ENCODE measurements at places on chromosomes 16 and 17.

GRCh38 chr17:44788139-44788538 lies 29.4 kb downstream of the ADAM11 start:
- DNase-seq = no peak

- DNase-seq = no peak
Observed at GRCh38 chr17:4678448-4679026, 25.4 kb downstream of the PELP1 start.

DNA sequence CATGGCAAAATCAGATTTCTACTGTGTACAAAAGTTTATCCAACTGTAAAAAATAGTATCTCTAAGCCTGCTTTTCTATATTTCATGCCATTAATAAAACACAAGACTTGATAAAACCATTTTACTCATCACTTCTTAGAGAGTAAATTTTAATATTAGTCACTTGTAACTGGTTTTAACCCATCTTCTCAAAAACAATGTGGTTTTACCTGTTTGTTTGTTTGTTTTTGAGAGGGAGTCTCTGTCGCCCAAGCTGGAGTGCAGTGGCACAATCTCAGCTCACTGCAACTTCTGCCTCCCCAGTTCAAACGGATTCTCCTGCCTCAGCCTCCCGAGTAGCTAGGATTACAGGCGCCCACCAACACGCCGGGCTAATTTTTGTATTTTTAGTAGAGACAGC lies 32.1 kb downstream of the UBE2G1 start:
- DNase-seq = no peak

DNA sequence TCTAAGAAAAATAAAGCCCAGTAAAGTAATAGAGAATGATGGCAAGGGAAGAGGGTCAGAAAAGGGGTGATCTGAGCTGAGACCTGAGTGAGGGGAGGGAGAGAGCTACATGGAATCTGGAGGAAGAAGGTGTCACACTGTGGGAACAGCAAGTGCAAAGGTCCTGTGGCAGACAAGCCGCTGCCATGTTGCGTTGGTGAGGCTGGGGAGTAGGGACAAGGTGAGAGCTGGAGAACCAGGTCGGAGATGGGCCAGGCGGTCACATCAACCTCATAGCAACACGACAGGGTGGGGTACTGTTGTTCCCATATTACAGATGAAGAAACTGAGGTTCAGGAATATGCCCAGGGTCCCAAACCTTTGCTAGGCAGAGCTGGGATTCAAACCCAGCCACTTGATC lies 16.6 kb upstream of the CALB2 start:
- DNase-seq = no peak

GRCh38 chr17:36008998-36009665 lies 7.8 kb upstream of the CCL15 start:
- DNase-seq = peak; percentile 48

- no peak for DNase-seq
Observed at GRCh38 chr17:76537578-76538280, at the start of gene CYGB. Gene CYGB (minus strand): TSS chr17:76537709. CDS start chr17:76537542, 167 bp downstream.

DNA sequence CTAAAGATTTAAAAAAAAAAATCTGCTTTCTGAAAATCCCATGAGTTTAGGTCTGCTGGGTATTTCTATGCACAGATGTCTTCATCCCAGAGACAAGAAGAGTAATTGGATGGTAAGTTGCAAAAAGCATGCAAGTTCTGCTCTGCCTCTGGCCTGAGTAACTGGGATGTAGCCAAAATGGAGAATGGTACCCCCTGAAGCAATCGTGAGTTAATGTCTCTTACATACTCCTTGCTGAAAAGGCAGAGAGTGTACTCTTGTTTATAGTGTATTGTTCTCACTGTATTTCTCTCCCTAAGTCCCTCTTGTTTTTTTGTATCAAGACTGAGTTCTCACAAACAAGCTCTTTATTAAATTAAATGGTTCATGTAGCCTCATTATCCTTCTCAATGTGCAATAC lies 259.0 kb downstream of the IRX3 start:
- DNase-seq = no peak

DNA sequence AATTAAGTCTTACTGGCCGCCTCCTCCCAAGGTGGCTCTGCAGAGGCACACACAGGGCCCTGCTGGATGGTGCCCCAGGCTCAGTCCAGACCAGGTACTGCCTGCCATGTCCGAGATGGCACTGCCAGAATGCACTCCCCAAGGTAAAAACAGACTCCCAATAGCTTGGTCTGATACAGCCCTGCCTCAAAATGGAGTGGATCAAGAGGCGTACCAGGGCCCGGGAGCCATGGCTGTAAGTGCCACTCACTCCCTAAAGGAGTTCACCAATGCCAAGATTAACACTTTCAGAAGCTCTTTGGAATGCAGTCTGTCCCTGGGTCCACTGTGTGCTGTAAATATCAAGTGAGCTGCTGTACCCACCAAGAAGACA lies 576 bp upstream of the MYO18A start:
- no peak for DNase-seq

- DNase-seq = no peak
Observed at GRCh38 chr17:71296005-71296404, 824.8 kb upstream of the SOX9 start.

- DNase-seq = peak; percentile 45
Observed at GRCh38 chr16:81703177-81704155, 75.6 kb upstream of the PLCG2 start.

DNA sequence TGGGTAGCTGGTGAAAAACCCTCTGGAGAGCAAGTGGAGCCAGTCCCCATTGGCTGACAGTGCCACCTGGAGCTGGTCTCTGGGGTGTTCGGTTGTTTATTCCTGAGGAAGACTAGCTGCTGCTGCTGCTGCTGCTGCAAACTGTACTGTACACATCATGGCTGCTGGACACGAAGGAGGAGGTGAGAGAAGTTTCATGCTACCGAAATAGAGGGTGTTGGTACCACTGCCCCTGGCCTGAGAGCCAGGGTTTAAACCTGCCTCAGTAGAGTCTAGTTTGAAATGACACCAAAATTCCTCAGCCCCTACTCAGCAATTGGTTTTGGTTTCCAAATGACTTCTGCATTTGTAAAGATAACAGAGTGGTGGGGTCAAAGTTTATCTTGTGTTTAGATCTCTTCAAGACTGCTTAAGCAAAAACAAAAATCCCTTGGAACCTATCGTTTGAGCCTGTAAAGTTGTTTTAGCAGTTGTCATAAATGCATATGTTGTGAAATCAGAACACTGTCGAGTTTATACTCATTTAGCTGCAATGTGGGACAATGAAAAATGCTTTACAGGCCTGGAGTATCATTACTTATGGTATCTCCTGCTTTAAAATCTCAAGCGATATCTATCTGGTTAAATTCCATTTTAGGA lies 40.8 kb downstream of the CYB5B start:
- DNase-seq = peak; percentile 3

GRCh38 chr17:59154721-59155438 lies at the start of gene SKA2:
Gene SKA2 (minus strand): TSS chr17:59155186. CDS start chr17:59155163, 23 bp downstream.
- peak; percentile 100 for DNase-seq

GRCh38 chr16:27600381-27600780 lies 50.4 kb downstream of the KATNIP start:
- DNase-seq = peak; percentile 99
